ENCODE measurements at places on chromosomes 2 and 18.

DNA sequence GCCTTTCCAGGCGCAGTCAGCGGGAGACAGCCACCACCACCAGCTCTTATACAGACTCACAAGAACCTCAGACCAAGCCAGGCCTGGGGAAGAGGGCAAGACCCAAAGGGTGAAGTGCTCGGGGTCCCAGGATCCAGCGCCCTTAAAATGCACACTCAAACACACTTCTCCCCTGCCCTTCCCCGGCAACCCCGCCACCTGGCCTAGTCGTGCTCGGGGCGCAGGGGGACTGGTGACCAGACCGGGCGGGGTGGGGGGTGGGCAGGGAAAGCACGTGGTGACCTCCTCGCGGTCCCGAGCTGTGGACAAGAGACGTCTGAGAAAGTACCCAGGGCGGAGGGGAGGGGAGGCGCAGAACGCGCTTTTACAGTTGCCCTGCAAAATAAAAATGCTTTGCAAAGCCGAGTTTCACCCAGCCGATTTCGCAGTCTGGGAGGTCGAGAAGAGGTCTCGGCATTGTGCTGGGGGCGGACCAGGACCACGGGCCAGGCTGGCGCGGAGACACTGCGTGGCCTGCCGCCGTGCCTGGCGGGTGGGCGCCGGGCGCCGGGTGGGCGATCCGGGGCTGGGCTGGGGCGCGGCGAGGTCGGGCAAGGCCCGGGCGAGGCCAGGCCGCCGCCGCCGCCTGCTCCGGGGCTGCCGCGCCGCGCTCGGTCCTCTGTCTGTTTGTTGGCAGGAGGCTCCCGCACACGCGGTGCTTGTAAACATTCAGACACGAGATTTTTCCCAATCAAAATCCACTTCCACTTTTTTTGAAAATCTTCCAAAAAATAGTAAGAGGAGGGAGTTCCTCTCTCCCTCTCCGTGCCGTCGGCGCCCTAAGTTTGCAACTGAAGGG, 2.0 kb downstream of the BCL11A start:
- DNase-seq, result peak; percentile 18

GRCh38 chr2:206971805-206972204, 32.5 kb downstream of the CPO start:
- no peak for DNase-seq

GRCh38 chr2:82120115-82120514, 1815.6 kb upstream of the LRRTM1 start:
- no peak for DNase-seq

GRCh38 chr2:37827911-37828511, 97.1 kb upstream of the RMDN2 start:
- no peak for DNase-seq

DNA sequence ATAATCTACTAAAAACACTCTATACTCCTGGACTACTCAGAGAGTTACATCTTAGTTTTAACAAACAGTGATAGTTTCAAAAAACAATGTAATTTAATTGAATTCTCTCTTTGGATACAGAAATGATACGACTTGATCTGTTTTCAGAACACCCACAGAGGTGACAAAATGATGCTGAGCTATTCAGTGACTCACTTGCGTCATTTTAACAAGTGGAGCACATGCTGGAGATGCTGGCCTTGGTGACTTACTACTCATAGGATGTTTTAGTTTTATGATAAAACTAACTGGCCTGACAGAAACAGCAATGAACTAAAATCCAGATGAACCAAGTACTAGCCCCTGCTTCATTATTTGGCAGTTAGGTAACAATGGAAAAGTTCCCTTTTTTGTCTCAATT, 101.3 kb upstream of the ITGB6 start:
- no peak for DNase-seq

GRCh38 chr18:10936176-10937053, 213.0 kb downstream of the PIEZO2 start:
- DNase-seq, result no peak

DNA sequence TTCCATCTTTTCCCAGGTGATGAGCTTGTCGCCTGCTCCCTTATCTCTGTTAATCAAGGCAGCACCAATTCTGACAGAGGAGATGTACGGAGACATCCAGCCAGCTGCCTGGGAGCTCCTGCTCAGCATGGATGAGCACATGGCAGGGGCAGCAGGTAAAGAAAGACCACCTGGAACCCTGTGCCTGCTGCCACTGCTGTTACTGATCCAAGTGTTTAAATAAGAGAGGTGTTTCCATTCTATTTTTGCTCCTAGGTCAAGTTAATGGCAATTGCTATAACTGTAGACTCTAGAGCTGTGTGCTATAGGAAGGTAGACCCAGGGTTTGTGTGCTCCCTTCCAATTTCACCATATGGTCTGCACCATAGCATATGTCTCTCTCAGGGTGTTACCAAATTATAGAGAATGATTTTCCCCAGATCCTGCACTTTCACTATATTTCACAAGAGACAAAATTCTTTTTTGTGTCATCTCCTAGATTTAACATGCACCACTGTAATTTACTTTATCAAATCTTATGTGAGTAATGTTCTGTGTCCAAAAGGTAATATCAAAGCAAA, 88.6 kb upstream of the RPE start:
- DNase-seq, result no peak

DNA sequence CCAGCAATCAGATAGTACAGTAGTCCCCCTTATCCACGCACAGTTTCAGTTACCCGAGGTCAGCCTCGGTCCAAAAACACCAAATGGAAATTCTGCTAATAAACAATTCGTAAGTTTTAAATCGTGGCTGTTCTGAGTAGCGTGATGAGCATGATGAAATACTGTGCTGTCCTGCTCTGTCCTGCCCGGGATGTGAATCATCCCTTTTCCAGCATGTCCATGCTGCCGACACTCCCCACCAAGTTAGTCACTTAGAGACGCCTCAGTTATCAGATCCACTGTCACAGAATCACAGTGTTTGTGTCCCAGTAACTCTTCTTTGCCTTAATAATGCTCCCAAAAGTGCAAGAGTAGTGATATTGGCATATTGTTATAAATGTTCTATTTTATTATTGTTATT, 62.1 kb downstream of the MEX3C start:
- DNase-seq, result no peak

- DNase-seq, result no peak
These were observed 19.0 kb downstream of the OSBPL1A start for GRCh38 chr18:24378598-24378997.

GRCh38 chr18:49560624-49561288, 1.1 kb upstream of the LIPG start:
- DNase-seq, result no peak

- DNase-seq, result no peak
These were observed 228.6 kb downstream of the RAD51AP2 start for GRCh38 chr2:17289669-17290068.

DNA sequence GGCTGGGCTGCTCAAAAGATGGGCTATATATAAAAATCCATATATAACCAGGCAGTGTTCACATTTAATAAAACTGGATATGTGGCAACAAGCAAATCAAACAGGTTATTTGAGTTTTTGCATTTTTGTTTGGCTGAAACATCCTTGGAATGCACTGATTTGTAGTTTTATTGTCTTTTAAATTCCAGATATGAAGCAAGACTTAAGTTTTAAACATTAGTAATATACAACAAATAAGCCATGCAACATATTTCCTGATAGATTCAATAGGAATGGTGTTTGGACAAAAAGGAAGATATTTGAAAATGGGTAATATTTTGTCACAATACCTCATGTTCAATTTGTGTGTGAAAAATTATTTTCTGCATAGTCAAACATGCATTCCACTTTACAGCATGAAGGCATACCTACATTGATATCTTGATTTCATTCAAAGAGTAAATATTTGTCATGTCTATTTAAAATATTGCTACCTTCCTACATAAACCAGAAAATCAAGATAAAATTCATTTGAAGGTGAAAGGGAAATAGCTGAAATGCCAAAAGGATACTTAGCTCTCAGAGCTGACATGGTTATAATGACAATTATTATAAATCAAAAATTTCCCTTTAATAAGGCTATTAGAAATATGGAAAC, 132.3 kb upstream of the NETO1 start:
- no peak for DNase-seq

- DNase-seq, result no peak
These were observed 201.6 kb downstream of the ERBB4 start for GRCh38 chr2:212337036-212337435.

DNA sequence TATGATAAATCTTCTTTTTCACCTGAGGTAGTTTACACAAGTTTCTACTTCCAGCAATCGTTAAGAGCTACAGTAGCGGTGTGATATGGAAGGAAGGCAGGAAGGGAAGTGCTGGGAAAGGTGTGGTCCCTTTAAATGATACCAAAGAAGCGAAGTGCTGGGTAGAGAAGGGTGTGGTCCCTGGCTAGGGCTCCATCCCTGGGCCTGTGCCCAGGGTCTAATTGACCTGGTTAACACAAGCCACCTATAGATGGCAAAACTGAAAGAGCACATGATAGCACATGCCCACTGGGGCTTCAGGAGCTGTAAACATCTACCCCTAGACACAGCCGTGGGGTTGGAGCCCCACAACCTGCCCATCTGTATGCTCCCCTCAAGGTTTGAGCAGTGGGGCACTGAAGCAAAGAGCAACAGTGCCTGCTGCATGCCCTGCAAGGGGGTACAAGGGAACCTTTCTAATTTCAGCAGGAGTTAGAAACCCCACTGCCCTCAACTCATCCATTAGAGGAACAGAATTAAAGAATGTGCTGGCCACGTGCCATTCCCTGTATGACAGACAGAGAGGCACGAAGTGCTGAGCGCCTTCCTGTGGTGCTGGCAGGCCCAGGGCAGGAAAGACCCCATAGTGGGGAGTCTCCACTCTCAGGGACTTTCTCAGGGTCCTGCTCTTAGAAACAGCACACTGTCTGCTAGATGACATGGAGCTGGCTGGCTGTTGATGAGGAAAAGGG, 153.1 kb upstream of the LMAN1 start:
- no peak for DNase-seq

- DNase-seq, result no peak
These were observed 16.0 kb upstream of the IKZF2 start for GRCh38 chr2:213167271-213167930.

DNA sequence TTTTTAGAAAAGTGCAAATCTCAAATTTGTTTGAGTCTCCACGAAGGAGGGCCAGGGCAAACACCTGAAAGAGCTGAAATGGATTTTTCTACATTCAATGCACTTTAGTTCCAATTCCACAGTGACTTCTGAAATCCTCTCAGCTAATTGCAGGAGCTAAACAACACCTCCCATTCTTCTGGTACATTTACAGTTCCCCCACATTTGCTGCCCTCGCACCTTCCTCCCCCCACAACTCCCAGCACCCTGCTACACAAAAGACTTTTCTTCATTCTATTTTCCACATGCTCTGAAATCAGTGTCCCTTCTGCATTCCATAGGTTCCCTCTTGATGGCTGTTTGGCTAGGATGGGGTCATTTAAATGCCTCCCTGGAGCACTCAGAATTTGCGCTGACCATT, 5.9 kb upstream of the NPAS2 start:
- DNase-seq, result no peak

- no peak for DNase-seq
These were observed 68.2 kb downstream of the LRATD1 start for GRCh38 chr2:14700753-14701152.

GRCh38 chr2:188663301-188663700, 310.9 kb upstream of the COL3A1 start:
- no peak for DNase-seq

GRCh38 chr18:59571902-59572301, 125.3 kb downstream of the CCBE1 start:
- no peak for DNase-seq

DNA sequence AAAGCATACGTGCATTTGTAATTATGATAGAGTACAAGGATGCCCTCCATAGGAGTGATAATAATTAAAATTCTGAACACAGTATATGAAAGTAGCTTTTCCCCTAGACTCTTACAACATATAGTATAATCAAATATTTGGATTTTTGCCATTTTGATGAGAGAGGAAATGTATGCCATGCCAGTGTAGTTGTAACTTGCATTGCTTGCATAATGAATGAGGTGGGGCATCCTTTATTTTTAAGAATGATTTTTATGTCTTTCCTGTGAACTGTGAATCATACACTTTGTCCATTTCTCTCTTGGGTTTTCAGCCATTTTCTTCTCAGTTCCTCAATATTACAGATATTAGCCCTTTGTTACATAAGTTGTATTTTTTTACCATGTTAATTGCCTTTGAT, 197.5 kb downstream of the SCG2 start:
- no peak for DNase-seq

- DNase-seq, result no peak
These were observed 73.5 kb downstream of the ROCK2 start for GRCh38 chr2:11270891-11271290.

DNA sequence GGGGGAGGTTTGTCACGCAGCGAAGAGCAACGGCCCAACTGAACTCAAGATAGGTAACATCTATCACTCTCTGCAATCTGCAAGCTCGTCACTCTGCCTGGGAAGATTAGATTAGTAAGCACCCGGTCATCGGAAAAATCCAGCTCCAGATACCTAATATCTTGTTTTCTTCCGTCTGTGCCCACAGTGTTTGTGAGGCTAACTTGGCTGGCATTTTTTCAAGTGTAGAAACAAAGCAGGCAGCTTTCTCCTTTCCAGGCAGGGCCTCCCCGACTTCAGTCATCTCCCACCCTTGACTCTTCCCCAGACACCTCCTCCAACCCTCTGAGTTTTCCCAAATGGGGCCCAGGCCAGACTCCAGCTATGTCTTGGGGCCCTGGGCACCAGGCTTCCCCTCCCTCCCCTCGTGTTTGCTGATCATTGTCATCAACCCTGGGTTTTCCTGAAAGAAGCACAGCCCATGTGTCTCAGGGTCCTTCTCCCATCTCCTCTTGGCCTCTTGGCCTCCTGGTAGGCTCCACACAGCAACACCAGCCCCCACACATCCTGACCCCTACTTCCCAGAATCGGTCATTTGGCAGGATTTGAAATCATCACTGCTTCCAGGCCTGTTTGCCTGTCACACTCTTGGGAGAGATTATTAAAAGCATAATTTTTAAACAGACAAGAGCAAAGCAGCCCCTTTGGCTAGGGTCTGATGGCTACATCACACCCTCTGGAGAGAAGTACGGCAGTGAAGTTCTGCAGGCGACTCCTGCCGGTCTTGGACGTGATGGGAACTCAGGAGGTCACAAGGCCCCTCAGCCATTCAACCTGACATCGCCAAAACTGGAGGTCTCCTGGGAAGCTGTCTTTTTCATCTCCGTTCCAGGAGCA, 144.9 kb upstream of the ID2 start:
- DNase-seq, result no peak

GRCh38 chr2:84965192-84965516, 5.8 kb upstream of the KCMF1 start:
- no peak for DNase-seq

DNA sequence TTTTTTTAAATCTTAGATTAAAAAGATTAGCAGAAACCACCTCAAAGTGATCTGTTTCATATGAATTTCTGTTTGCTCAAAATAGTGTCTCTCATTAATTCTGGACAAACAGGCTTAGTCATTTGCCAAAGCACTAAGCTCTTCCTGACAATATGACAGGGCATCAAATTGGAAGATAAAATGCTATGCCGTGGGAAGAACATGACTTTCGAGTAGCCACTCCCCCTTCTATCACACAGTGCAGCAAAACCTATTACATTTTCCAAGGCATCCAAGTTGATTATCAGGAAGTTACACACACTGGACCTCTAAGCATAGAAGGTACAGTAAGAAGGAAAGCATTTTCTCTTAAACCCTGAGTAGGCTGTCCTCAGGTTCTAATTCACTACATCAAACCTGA, 89.5 kb downstream of the STK39 start:
- no peak for DNase-seq

- no peak for DNase-seq
These were observed 29.0 kb downstream of the IMPA2 start for GRCh38 chr18:12010187-12010802.

GRCh38 chr2:100984892-100985307, 17.2 kb upstream of the RPL31 start:
- peak; percentile 81 for DNase-seq
